ENCODE measurements at places on chromosomes 6 and 20. TPM values are rescaled to one million over a fixed set of nuclear protein-coding genes. Genes with fewer than 3 reads are reported as not detected.

The CENPW gene
- total RNA-seq, result 3.2 TPM

The VSX1 gene
- total RNA-seq, result under 0.01 TPM

The MUCL3 gene
- not detected for total RNA-seq

The MCM9 gene
- total RNA-seq, result 6.4 TPM

The GOPC gene
- 51.9 TPM for total RNA-seq
